ENCODE measurements at places on chromosomes 2 and 18.

GRCh38 chr18:13179566-13180113 lies 38.9 kb upstream of the LDLRAD4 start:
- DNase-seq: no peak

GRCh38 chr2:184683911-184684310 lies 85.6 kb downstream of the ZNF804A start:
- DNase-seq: no peak

DNA sequence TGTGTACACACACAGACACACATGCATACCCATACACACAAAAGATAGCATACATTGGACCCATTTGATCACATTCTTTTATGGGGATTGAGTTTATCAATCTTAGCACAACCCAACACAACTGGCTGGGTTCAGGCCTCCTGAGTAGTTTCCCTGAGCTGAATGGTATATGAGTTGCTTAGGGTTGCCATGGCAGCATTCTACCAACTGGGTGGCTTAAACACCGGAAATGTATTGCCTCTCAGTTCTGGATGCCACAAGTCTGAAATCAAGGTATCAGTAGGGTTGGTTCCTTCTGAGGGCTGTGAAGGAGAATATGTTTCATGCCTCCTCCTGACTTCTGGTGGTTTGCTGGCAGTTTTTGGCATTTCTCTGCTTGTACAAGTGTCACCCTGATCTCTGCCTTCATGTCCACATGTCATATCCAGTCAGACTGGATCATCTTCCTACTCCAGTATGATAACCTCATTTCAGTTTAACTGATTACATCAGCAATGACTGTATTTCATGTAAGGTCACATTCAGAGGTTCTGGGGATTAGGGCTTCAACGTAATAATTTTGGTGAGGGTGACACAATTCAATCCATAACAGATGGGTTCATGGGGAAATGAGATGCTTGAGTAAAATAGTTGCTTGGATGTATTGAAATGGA lies 212.7 kb downstream of the KCNE4 start:
- no peak for DNase-seq

- peak; percentile 90 for DNase-seq
These were observed 114.8 kb downstream of the PLB1 start for GRCh38 chr2:28610583-28611201.

DNA sequence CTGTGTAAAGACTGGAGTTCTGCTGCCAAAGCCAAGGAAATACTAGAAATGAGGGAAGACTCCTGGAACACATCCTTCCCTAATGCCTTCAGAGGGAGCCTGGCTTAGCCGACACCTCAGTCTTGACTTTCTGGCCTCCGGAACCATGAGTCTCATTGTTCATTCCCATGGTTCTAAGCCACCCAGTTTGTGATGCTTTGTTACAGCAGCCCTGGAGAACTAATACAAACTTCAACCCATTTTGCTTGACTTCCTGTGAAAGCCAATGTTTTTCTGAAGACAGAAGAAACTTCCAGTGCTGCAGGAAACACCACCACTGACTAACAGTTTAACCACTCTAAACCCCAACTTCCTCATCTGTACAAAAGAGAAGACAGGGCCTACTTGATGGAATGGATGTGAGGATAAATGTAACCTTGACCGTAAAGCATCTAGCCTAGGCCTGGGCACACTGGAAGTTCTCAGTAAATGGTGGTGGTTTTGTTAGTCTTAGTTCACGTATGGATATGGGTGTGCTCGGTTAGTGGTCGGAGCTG lies 85.9 kb upstream of the RFX8 start:
- no peak for DNase-seq

DNA sequence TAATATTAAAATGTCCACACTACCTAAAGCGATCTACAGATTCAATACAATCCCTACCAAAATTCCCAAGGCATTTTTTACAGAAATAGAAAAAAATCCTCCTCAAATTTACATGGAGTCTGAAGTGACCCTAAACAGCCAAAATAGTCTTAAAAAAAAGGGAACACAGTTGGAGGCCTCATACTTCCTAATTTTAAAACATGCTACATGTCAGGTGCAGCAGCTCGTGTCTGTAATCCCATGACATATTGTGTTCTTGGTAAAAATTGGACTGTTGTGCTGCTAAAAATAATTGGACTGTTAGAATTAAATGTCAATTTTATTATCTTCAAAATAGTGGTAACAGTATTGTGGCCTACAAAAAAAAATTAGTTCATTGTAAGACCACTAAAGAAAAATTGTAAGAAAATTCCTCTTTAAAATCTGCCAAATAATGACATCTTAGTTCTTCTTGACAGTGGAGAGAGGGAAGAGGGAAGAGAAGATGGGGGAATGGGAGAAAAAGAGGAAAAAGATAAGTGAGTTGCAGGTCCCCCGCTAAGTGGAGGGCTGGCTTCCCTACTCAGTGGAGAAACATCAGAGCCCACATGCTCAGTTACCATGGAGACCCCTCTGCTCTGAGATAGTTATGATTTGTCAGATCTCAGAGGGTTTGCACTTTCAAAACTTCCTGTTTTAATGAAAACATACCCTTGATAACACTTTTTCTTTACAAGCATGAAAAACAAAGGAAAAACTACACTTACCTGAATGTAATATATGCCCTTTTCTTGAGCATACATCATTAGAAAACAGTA lies 46.5 kb downstream of the UNC50 start:
- no peak for DNase-seq

DNA sequence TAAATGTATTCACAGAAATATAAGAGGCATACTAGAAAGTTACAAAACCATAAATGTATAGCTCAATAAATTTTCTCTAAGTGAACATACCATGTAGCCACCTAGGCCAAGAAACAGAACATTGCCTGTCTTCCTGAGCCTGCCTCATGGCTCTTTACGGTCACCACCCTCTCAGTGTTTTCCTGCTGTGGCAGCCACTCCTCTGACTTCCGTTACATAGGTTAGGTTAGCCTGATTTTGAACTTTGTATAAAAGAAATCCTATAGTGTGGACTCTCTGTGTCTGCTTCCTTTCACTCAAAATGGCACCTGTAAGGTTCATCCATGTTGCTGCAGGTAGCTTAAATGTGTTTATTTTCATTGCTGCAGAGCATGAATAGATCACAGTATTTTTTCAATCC lies 11.6 kb upstream of the ST3GAL5 start:
- DNase-seq: no peak

DNA sequence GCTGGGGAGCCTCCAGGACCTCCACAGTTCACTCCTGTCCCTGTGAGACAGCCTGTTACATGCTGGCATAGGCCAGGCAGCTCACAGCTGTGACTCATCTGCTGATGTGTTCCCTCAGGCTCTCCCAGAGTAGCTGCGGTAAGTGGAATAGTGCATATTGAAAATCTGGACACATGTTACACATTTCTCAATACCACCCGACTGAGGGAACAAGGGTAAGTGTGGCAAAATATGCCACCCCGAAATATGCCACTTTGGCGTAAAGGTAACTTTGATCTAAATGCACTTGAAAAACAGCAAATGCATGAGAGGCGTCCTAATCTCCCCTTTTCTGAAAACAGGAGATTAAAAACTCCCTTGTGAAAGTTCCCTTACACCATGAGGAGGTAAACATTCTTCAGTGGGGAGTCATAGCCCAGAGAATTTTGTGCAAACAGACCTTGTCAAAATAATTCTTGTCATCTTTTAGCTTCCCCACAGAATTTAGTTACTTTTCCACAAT lies 557.9 kb downstream of the CCDC85A start:
- DNase-seq: no peak

DNA sequence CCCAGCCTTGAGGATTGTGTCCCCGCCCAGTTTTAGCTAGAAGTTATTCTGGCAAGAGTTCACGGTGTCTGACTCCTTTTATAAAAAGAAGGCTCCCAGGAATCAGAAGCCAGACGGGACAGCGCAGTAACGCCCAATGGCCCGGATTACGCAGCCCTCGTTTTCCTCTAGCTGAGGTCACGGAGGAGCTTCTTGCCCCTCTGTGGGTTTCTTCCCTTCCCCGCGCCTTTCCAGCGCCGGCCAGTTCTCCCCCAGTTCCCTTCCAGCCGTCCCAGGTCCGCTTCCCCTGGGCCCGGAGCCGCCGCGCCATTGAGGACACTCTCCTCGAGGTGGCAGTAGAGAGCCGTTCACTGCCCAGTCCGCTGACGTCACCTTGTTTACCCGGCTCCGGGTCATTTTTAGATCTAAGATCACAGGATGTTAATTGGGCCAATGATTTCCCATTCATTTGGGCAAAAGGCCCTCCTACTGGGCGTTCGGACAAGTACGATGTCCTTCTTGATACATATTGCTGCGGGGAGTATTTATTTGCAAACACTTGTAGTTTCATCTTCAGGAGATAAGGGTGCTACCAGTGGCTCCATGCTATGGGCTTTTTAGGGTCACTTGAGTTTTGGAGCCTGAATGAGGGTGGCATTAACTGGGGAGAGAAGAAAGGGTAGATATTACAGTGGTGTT lies 81.5 kb upstream of the PPM1B start:
- DNase-seq: peak; percentile 46

GRCh38 chr2:177201919-177202346 lies 10.7 kb upstream of the HNRNPA3 start:
- no peak for DNase-seq

DNA sequence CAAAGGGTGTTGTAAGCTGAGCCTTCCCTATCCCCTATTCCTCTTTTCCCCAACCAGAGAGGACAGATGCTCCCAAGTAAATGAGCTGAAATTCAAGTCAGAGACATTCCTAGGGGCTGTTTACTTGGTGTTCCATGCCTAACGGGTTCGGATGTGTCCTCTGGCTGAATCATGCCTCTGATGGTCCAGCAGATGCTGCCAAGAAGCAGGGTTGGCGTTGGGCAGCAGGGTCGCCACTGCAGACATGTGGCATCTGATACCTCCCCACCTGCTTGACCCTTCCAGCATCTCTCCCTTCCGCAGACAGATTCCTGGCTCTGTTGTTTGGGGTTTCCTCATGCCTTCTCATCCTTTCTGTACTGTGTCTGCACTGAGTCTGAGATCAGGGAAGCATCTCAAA lies 108.3 kb downstream of the HNRNPLL start:
- no peak for DNase-seq

DNA sequence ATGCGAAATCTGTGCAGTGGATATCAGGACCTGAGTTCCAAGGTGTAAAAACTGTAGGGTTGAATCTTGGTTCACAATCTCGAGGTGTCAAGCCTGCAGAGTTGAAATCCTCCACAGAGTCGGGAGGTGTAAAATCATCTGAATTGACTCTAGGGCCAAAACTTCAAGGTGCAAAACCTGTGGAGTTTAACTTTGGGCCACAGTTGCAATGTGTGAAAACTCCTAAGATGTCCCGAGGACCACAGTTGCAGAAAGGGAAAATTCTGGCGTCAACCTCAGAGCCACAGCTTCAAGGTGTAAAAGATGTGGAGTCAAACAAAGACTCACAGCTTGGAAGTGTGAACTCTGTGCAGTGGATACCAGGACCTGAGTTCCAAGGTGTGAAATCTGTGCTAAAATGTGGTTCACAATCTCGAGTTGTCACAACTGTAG lies 9.8 kb upstream of the ZNF512 start:
- no peak for DNase-seq

DNA sequence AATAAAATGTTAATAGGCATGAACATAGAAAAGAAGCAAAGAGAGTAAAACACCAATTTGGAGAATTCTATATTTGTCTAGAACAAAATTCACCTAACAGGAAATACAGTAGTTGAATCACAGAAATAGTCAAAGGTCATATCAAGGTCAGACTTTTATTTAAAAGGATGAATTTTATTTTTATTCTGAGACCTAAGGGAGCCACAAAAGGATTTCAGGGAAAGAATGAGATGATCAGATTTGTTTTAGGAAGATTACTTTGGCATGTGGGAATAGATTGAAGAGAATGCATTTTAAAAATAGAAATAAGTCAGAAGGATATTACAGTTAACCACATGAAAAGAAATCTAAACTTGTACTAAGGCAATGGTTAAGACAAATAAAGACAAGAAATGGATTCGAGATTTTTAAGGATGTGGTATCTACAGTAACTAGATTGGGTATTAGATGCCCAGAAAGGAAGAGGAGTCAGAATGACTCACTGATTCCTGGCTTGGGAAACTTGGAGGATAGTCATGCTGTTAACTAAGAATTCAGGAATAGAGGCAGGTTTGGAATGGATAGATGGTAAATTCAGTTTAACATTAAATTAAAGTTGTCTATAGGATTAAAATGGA lies 56.0 kb downstream of the METTL4 start:
- no peak for DNase-seq

GRCh38 chr2:129812071-129812470 lies 167.4 kb upstream of the RAB6C start:
- DNase-seq: peak; percentile 9

DNA sequence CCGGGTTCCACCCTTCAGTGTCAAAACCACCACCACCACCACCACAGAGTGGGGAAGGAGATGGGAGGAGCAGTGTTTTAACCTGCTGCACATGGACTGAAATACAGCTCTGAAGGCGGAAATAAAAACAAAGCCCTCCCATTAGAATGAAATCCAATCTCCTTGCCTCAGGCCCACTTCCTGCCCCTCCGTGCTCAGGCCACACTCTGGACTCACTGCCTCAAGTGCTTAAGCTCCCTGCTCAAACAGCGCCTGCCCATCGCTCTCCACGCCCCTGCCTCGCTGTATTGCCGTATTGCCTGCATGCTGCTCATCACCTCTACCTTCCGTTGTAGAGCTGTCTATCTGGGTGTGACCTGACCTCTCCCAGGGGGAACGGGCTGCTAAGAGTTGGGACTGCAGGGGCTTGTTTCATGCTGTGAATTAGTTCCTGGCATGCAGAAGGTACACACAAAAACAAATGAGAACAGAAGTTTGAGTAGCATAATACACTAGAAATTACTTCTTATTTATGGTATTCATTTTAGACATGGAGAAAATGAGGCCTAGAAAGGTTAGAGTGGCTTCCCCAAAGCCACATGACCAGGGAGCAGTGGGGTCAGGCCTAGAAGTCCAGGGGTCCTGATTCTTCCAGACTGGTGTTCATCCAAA lies 31.6 kb upstream of the NEB start:
- DNase-seq: no peak

GRCh38 chr2:157903151-157903550 lies 27.0 kb upstream of the ACVR1 start:
- DNase-seq: no peak

- no peak for DNase-seq
These were observed 52.0 kb upstream of the NFATC1 start for GRCh38 chr18:79343567-79344207.

GRCh38 chr2:182014284-182014683 lies 28.6 kb downstream of the PPP1R1C start:
- no peak for DNase-seq

- no peak for DNase-seq
These were observed 823.7 kb upstream of the SOX11 start for GRCh38 chr2:4868466-4868865.

DNA sequence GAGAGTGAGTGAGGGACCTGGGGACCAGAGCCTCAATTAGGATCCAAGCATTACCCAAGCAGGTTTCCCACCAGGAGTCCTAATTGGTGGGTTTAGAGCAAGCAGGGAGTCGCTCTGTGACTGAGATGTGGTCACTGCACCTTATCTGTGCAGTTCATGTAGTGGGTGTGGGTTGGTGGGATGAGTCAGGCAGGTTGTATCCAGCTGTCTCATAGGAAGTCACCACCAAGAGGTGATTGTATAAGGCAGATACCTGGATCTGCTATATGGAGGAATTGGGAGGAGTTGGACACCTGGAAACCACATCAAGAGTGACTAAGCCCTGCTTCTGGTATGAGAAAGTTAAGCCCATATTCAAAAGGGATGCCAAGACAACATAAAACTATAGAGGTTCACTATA lies 106.8 kb downstream of the ARHGAP28 start:
- no peak for DNase-seq
